CD14-positive monocyte (primary cell): ENCODE measurements at places on chromosomes 11 and 22. TPM values are rescaled to one million over a fixed set of nuclear protein-coding genes. Genes with fewer than 3 reads are reported as not detected.

PDGFD gene
- polyA plus RNA-seq = not detected in 2 replicates

PACSIN3 gene
- polyA plus RNA-seq = 0.34 TPM in 1 of 2 replicates, not detected in the other

- no peak overlapping the region for H3K4me3 ChIP-seq
- peaks cover 22% of the 10 kb centered on the region for H3K36me3 ChIP-seq
- peaks cover 6% of the 10 kb centered on the region for H3K4me1 ChIP-seq
- H3K27ac ChIP-seq = no peak overlapping the region
- no peak for DNase-seq
These were observed 56.2 kb downstream of the DENND5A start for GRCh38 chr11:9208726-9209501.

DNA sequence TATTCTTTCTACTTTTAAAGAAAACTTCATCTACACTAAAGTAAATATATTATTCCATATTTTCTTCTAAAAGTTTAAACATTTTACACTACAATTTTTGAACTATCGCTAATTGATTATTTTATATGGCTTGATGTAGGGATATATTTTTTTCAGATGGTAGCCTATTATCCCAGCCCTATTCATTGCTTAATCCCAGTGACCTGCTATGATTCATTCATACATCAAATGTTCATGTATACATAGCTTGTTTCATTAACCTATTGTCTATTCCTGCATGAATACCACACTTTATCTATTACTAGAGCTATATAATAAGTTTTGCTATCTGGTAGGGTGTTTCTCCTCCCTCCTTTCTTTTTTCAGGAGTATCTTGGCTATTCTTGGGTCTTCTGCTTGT lies 5.0 kb upstream of the ROBO4 start:
- no peaks in the 10 kb centered on the region for H3K36me3 ChIP-seq
- H3K4me1 ChIP-seq = peaks cover 12% of the 10 kb centered on the region
- no peak overlapping the region for H3K27ac ChIP-seq
- H3K4me3 ChIP-seq = no peak overlapping the region

DNA sequence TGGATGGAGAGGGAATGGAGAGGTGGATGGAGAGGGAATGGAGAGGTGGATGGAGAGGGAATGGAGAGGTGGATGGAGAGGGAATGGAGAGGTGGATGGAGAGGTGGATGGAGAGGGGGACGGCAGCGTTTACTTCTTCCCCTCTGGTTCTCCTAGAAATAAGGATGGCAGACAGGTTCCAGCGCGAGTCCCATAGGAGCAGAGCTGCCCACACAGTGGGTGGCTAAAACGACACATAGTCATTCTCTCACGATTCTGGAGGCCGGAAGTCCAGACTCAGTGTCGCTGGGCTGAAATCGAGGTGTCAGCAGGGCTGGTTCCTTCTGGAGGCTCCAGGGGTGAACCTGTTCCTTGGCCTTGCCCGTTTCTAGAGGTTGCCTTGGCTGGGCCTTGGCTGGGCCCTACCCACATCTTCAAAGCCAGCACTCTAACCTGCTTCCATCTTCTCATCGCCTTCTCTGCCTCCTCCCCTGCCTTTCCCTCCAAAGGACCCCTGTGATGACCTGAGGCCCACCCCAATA lies 12.7 kb upstream of the CTSD start:
- H3K27ac ChIP-seq = no peak overlapping the region
- H3K4me3 ChIP-seq = no peak overlapping the region
- H3K36me3 ChIP-seq = no peaks in the 10 kb centered on the region
- H3K27me3 ChIP-seq = no peaks in the 10 kb centered on the region
- H3K4me1 ChIP-seq = peaks cover 88% of the 10 kb centered on the region
- DNase-seq = no peak

DNA sequence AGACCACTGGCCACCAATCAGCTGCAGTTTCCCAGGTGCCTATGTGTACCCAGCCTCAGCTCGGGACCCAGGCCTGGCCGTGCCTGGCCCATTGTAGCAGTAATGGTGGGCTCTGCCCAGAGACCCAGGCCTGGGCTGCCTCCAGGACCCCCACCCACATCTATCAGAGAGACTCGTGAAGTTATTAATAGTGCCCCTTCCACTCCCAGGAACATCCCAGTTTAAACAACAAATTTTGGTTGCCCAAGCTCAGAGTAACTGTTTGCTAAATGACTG lies 42.5 kb downstream of the IGLL5 start:
- DNase-seq = no peak
- no peaks in the 10 kb centered on the region for H3K36me3 ChIP-seq
- H3K27me3 ChIP-seq = no peaks in the 10 kb centered on the region

SYNGR1 gene
- polyA plus RNA-seq = 18.0 TPM

DNA sequence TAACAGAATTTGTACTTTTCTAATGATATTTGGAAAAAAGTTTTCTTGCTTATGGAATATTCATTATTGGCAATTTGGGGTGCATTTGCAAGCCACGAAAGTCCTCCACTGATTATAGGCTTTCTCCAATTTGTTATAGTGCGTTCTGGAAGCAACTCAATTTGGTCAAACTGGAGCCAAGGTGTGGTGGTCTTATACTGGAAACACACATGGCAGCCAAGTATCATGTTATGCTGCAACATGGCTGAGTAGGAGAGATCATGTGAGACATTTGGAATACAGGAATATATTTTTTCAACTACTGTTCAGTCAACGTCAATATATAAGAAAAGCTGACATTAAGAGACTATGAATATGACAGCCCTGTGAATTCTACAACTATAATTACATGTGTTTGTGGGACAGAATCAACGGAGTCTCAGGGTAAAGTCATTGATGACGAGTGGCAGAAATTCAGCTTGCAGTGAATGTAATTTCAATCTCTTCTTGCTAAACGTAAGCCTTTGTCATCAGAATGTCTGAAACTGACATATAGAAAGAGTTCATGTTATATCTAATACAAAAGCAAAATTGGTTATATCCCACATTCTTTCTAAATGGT lies 83.8 kb upstream of the FIBIN start:
- no peaks in the 10 kb centered on the region for H3K36me3 ChIP-seq
- no peak overlapping the region for H3K27ac ChIP-seq
- no peak overlapping the region for H3K4me3 ChIP-seq
- no peaks in the 10 kb centered on the region for H3K4me1 ChIP-seq

GRCh38 chr22:42863349-42863961 lies 6.4 kb upstream of the ARFGAP3 start:
- H3K4me1 ChIP-seq = peaks cover 23% of the 10 kb centered on the region
- H3K27ac ChIP-seq = no peak overlapping the region
- no peaks in the 10 kb centered on the region for H3K27me3 ChIP-seq
- peak; percentile 96 for DNase-seq

DNA sequence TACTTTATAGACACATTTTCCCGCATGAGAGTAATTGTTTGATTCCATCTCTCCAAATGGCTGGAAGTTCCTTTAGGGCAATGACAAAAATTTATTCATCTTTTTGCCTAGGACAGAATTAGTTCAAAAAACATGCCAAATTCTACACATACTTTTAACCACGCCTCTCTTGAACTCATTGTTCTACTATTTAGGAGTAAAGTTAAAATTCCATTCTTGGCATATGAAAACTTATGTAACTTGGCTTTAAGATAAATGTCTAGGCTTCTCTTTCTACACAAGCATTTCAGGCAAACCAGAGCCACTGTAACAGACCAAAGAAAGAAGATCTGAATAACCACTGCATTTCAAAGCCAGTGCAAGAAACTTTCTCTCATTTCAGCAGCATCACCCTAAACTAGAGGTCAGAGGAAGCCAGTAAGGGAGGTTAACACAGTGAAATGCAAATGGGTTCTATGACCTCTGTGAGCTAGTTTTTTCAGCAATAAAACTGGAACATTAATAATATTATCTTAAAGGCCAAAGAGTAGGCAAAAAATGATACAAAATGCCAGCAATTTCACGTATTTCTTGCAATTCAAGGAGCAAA lies 73.0 kb downstream of the RSF1 start:
- DNase-seq = no peak
- no peaks in the 10 kb centered on the region for H3K27me3 ChIP-seq
- H3K4me3 ChIP-seq = no peak overlapping the region
- H3K4me1 ChIP-seq = no peaks in the 10 kb centered on the region
- H3K36me3 ChIP-seq = peaks cover 22% of the 10 kb centered on the region

GRCh38 chr11:66978717-66979116 lies 3.6 kb downstream of the C11orf86 start:
- H3K27ac ChIP-seq = no peak overlapping the region
- no peaks in the 10 kb centered on the region for H3K36me3 ChIP-seq
- peaks cover 3% of the 10 kb centered on the region for H3K27me3 ChIP-seq
- no peak overlapping the region for H3K4me3 ChIP-seq

GRCh38 chr11:118618115-118618990 lies 10.9 kb downstream of the PHLDB1 start:
- H3K27ac ChIP-seq = no peak overlapping the region
- H3K4me3 ChIP-seq = no peak overlapping the region
- H3K36me3 ChIP-seq = no peaks in the 10 kb centered on the region
- H3K27me3 ChIP-seq = peaks cover 7% of the 10 kb centered on the region

DNA sequence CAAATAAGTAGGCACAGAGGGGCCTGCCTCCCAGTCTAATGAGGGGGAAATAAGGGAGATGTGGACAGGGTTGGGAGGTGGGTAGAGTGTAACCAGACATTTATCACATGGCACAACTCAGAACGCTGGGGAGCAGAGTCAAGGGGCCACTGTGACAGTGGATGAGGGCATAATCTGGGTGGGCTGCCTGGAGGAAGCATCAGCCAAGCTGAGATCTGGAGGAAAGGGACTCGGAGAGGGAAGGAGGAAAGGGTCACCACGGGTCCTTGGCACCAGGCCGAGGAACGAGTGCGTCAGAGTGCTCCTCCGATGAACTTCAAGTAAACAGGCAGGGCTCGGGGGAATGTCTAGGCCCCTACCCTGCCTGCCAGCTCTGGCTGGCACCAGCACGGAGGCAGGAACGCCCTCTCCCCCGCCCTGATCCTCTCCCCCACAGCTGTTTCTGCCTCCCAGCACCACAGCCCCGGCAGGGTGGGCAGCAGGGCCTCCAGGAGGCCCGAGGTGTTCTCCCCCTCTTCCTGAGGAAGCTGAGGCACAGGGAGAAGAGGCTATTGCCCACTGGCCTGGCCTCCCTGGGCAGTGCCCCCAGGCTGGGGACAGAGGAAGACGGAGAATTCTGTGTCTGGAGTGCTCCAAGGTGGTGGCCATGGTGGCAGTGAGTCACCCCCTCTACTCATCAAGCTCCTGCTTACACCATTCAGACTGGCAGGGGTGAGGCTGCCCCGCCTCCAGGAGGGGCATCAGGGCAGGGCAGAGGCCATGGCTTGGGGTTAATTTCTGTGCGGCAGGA lies 4.2 kb downstream of the ALDH3B1 start:
- H3K4me3 ChIP-seq = no peak overlapping the region
- peak overlapping the region; percentile 25 for H3K27ac ChIP-seq

DNA sequence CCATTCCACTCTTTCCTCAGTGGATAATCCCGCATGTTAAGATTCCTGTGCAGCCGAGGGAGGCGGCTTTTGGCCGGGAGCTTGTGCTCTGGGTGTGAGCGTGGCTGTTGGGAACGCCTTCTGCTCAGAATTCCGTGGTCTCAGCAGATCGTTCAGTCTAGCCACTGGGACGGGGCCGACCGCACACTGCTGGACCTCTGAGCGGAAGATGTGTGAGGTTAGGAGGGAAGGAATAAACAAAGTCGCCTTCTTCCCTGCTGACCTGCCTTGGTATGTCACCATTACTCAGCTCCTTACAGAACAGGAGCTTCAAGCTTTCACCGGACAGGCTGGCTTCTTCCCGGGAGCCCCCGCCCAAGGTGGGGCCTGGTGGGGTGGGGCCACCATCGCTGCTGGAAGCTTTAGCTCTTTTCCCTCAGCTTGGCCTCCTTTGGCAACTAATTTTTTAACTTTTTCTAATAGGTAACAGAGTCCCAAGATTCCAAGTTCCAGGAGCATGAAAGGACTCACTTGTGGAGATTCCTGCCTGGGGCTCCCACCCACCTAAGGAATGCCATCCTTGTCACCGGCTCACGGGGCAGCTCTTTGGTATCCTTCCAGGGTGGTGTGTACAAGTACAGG lies 22.5 kb upstream of the SEPTIN5 start:
- no peak for DNase-seq
- H3K36me3 ChIP-seq = no peaks in the 10 kb centered on the region
- peaks cover 37% of the 10 kb centered on the region for H3K4me1 ChIP-seq
- H3K27me3 ChIP-seq = no peaks in the 10 kb centered on the region

DNA sequence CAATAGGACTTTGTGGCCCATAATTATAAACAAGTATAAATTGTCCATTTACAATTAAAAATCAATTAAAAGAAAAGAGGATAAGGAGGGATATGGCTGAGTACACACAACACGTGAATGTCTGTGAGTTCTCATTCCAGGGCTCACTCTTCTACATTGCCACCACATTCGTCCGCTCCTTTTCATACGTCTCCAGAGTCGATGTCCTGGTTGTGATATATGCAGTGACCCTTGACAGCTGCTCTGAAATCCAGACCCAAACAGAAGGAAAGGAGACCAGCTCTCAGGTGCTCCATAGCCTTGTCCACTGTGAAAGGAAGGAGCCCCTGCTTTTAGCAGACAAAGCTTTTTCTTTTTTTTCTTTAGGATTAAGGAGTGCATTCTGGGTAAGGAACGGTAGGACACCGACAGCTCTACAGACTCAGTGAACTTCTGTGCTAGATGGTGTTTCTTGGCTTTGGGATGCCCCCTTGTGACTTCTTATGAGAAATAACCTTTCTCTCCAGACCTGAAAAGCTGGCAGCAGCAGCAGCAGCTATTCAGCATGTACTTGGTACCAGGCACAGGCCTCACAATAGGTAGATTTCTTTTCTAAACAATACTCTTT lies 19.7 kb upstream of the DNAJB13 start:
- no peak overlapping the region for H3K27ac ChIP-seq
- no peak for DNase-seq
- no peak overlapping the region for H3K4me3 ChIP-seq
- no peaks in the 10 kb centered on the region for H3K27me3 ChIP-seq
- peaks cover 63% of the 10 kb centered on the region for H3K36me3 ChIP-seq

DNA sequence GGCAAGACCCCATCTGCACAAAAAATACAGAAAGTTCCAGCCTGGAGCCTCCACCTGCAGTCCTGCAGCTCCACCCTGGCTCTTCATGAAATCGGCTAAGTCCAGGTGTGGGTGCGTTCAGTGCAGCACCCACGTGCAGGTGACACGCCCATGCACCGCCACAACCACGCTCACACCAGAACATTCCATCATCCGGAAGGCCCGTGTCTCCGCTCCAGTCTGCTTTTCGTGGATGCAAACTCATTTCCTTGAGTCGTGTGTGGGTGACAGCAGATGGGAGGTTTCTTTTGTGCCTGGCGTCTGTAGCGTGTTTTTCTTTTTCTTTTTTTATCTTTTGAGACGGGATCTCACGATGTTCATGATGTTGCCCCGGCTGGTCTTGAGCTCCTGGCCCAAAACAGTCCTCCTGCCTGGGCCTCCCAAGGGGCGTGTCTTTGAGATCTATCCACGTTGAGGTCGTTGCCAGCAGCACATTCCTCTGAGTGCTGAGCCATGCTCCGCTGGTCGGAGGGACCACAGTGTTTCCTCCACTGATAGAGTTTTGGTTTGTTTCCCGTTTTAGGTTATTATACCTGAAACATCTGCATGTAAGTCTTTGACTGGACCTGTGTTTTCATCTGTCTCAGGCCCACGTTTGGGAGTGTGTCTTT lies 7.2 kb downstream of the PTDSS2 start:
- no peaks in the 10 kb centered on the region for H3K4me1 ChIP-seq
- no peaks in the 10 kb centered on the region for H3K27me3 ChIP-seq
- H3K27ac ChIP-seq = no peak overlapping the region
- no peak overlapping the region for H3K4me3 ChIP-seq

OR51B4 gene
- polyA plus RNA-seq = not detected

- H3K27me3 ChIP-seq = no peaks in the 10 kb centered on the region
- no peaks in the 10 kb centered on the region for H3K4me1 ChIP-seq
- H3K4me3 ChIP-seq = no peak overlapping the region
- DNase-seq = no peak
These were observed 8.1 kb upstream of the RNF185 start for GRCh38 chr22:31151872-31152271.
